Activated T-helper 1 cell treated with anti-CD3 and anti-CD28 coated beads, Interleukin-12 subunit alpha, Interleukin-12 subunit beta, Interleukin-2, Interleukin-4 antibody, amounts not matched to agents 30 ng/mL and 10 ng/mL and 1 ng/mL, durations not matched to agents 14 hours and 24 hours and 36 hours (primary cell): ENCODE measurements at places on chromosomes 4 and X. TPM values are rescaled to one million over a fixed set of nuclear protein-coding genes. Genes with fewer than 3 reads are reported as not detected.

GRCh38 chr4:30616942-30617646 is 103.1 kb upstream of the PCDH7 start:
- H3K36me3 ChIP-seq, result no peaks in the 10 kb centered on the region
- no peaks in the 10 kb centered on the region for H3K27me3 ChIP-seq
- H3K4me1 ChIP-seq, result no peaks in the 10 kb centered on the region

- no peak for DNase-seq
- peaks cover 48% of the 10 kb centered on the region for H3K4me1 ChIP-seq
- H3K4me3 ChIP-seq, result no peak overlapping the region
Observed at GRCh38 chr4:177396352-177396751, 45.9 kb downstream of the AGA start.

CC2D2A gene
- not detected in 2 replicates for total RNA-seq

DNA sequence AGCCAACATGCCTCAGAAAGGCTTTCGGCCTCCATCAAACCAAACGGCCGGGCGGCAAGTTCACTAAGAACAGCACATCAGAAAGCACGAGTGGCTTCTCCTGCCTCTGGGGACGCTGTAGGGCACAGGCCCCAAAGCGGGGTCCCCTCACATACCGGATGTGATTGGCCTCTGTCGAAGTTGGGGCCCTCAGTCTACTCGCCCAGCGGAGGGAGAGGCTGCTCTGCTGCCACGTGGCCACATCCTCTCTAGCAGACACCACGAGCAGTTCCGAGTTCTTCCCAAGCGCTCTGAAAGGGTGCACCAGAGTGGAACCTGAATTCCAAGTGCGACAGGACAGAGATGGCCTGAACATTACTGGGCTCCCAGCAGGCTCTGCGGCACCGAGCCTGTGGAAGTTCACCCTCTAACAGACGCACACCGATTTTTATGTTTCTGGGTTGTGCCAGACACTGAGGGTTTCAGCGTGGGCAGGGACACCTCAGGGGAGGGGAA is 21.1 kb downstream of the NOP14 start:
- H3K27me3 ChIP-seq, result no peaks in the 10 kb centered on the region
- H3K4me3 ChIP-seq, result no peak overlapping the region
- peaks cover 29% of the 10 kb centered on the region for H3K4me1 ChIP-seq
- DNase-seq, result no peak

DNA sequence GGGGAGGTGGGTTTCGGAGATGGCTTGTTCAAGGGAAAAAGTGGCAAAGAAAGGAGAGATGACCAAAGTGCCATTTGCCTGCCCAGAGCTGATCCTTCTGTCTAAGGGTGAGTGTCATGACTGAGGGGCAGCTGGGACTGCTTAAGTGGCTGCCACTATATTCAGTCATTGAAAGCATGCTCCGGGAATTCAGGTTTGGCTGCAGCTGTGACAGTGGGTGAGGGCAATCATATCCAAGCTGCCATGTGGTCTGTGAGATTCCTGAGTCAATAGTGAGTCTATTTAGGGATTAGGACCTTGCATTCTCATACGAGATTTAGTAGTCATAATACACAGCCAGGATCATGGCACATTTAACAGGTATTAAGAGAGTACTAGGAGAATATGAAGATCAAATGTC is 138.8 kb upstream of the BANK1 start:
- H3K36me3 ChIP-seq, result no peaks in the 10 kb centered on the region
- H3K4me1 ChIP-seq, result no peaks in the 10 kb centered on the region
- H3K27ac ChIP-seq, result no peak overlapping the region

DCLK2 gene
- total RNA-seq, result 0.08 TPM in 1 of 2 replicates, not detected in the other

GRCh38 chr4:13888112-13888511 is 260.6 kb upstream of the BOD1L1 start:
- no peak overlapping the region for H3K4me3 ChIP-seq
- H3K27ac ChIP-seq, result no peak overlapping the region
- H3K4me1 ChIP-seq, result peaks cover 7% of the 10 kb centered on the region
- no peaks in the 10 kb centered on the region for H3K27me3 ChIP-seq

- DNase-seq, result no peak
- no peaks in the 10 kb centered on the region for H3K4me1 ChIP-seq
- H3K27me3 ChIP-seq, result no peaks in the 10 kb centered on the region
- H3K27ac ChIP-seq, result no peak overlapping the region
- H3K4me3 ChIP-seq, result no peak overlapping the region
Observed at GRCh38 chr4:8912089-8912455, 40.4 kb upstream of the HMX1 start.

DNA sequence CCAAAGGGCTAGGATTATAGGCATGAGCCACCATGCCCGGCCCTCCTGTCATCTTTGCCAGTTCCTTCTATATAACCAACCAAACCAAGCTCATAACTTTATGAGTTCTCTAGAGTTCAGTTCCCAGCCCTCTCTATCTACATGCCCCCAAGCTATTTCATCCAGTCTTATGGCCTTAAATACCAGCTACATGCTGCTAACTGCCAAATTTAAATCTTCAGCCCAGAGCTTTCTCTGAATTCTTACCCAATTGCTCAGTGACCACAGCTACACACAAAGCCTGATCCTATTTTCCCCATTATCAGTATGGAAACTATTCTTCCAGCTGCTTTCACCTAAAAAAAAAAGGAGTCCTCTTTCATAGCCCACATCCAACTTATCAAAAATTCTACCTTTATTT is 23.1 kb downstream of the TMEM184C start:
- no peak overlapping the region for H3K4me3 ChIP-seq
- no peaks in the 10 kb centered on the region for H3K27me3 ChIP-seq
- H3K36me3 ChIP-seq, result peaks cover 47% of the 10 kb centered on the region
- no peak overlapping the region for H3K27ac ChIP-seq
- DNase-seq, result no peak

DNA sequence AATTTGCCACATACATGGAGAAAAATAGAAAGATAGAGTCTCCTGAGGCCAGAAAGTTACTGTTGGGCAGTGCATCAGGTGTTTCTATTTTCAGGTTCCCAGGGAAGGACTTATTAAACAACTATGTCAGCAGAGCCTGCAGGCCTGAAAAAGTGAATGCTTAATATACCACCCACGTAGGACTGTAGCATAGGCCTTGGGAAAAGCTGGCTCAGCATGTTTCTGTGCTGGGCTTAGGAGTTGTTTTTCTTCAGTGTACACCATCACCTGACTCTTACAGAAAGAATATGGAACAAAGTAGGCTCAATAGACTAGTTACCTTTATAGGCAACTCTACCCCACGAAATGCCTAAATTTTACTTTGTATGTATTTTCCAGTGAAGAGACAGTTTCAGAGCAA is 1385.9 kb downstream of the FAM133A start:
- no peaks in the 10 kb centered on the region for H3K36me3 ChIP-seq
- no peaks in the 10 kb centered on the region for H3K4me1 ChIP-seq
- no peak for DNase-seq
- H3K27me3 ChIP-seq, result no peaks in the 10 kb centered on the region
- H3K4me3 ChIP-seq, result no peak overlapping the region

- no peaks in the 10 kb centered on the region for H3K27me3 ChIP-seq
- H3K27ac ChIP-seq, result no peak overlapping the region
- peaks cover 30% of the 10 kb centered on the region for H3K36me3 ChIP-seq
- no peak for DNase-seq
Observed at GRCh38 chr4:88062843-88063242, 55.4 kb downstream of the PKD2 start.

GYPB gene
- not detected in 2 replicates for total RNA-seq

DNA sequence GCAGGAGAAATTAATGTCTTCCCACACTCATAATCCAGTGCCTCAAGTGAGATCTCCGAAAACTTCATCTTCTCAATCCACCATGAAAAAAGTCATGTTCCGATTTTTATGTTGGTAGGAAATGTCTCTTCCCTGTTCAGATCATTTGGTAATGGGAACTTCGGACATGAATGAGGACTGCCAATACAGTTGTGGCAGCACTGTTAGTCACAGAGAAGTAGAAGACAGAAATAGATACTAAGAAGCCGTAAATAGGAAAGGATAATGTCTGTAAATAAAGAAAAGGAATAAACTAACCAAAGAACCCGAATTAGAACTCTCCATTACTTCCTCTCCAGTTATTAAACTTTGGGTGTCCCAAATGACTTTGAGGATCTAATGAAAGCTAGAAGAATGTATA is 69.6 kb downstream of the DDX60L start:
- no peak for DNase-seq

DNA sequence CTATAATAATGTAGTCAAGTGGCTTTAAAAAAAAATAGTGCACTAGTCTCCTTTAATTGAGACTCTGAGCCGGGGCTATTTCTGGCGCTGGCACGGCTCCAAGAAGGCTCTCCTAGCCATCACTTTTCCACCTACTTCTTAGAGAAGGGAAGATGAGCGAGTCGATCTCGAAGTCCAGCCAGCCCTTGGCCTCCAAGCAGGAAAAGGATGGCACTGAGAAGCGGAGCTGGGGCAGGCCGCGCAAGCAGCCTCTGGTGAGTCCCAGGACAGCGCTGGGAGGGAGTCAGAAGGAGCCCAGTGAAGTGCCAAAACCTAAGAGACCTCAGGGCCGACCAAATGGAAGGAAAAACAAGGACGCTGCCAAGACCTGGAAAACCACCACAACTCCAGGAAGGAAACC is 531.9 kb downstream of the MAGEB5 start:
- no peak overlapping the region for H3K27ac ChIP-seq
- H3K4me1 ChIP-seq, result no peaks in the 10 kb centered on the region
- no peak overlapping the region for H3K4me3 ChIP-seq
- no peaks in the 10 kb centered on the region for H3K27me3 ChIP-seq

GRCh38 chr4:35548921-35549320 is 695.4 kb downstream of the ARAP2 start:
- no peaks in the 10 kb centered on the region for H3K27me3 ChIP-seq
- H3K27ac ChIP-seq, result no peak overlapping the region
- no peaks in the 10 kb centered on the region for H3K36me3 ChIP-seq
- no peak for DNase-seq

DNA sequence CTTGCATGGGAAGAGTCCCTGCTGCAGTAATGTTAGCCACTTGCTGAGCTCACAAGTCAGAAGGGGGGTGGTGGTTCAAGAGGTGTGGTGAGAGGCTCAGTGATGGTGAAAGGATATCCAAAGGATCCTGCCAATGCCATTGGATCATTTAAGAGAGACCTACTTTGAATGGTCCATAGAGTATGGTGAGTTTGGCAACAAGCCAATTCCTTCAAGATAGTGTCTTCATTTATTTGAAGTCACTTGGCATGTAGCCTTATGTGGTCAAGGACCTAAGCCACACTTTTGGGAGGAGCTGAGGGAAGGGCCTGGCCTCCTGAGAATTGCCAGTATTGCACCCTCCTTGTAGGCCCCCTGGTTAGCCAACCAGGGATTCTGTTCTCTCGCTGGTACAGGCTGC is 87.9 kb downstream of the TSPAN7 start:
- no peak overlapping the region for H3K27ac ChIP-seq
- no peaks in the 10 kb centered on the region for H3K36me3 ChIP-seq
- peaks cover 5% of the 10 kb centered on the region for H3K4me1 ChIP-seq
- DNase-seq, result no peak
- H3K4me3 ChIP-seq, result no peak overlapping the region
- peaks cover 4% of the 10 kb centered on the region for H3K27me3 ChIP-seq

DNA sequence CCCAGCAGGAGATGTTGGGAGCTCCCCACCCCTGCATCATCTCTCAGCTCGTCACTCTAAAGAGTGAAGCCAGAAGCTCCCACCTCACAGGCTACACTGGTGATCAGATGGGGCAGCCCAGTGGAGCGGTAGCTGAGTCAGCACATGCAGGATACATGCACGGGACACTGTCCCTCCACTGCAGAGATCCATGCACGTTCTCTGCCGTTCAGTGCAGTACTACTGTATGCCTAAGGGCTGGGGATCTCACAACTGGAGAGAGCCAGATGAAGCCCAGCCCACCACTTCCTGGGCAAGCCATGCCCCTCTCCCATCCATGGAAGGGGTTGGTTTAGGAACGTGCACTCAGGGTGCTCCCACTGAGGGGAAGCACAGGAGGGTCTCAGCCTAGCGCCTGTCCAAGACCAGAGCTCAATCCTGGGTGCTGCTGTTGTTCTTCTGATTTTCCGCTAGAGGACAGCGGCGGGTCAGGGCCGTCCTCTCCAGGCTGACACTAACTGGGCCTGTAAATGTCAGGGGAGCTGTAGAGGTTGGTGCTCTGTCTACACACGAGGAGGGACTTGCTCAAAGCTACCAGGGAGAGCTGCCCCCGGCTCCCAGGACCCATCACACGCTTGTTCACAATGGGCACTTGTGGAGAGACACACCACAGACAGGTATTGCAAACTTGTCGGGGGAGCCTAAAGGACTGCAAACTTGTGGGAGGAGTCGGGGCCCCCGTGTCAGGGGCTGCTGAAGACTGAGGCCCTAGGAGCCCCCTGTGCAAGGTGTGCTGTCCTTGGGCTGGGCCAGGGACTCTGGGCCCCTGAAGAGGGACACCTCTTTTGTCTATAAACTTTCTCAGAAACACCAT is 18.2 kb upstream of the ABLIM2 start:
- H3K36me3 ChIP-seq, result no peaks in the 10 kb centered on the region
- H3K27me3 ChIP-seq, result peaks cover 1% of the 10 kb centered on the region
- H3K27ac ChIP-seq, result no peak overlapping the region
- no peaks in the 10 kb centered on the region for H3K4me1 ChIP-seq

DNA sequence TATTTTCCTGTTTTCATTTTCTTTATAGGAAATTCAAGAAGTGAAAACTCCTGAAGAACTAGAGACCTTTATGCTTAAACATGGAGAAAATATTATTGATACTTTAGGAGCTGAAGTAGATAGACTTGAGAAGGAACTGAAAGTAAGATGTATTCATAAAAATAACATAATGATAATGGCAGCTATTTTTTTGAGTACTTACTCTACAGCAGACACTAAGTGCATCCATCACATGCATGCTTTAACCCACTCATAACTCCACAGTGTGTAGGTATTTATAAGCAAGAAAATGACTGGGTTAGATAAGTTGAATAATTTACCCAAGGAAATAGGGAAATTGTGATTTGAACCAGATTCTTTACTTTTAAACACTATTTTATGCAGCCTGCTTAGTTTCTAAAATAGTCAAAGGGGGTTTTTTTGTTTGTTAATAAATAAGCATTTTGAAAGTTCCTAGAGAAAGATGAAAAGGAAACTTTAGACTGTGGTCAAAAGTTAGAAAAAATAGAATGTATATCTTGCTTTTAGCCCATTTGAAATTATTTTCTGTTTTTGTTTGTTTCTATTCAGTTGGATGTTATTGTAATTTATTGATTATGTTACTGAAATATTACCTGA is 74.2 kb downstream of the BEND4 start:
- H3K27ac ChIP-seq, result no peak overlapping the region
- no peaks in the 10 kb centered on the region for H3K4me1 ChIP-seq
- H3K27me3 ChIP-seq, result no peaks in the 10 kb centered on the region
- H3K4me3 ChIP-seq, result no peak overlapping the region
- no peak for DNase-seq
- H3K36me3 ChIP-seq, result peaks cover 9% of the 10 kb centered on the region

DNA sequence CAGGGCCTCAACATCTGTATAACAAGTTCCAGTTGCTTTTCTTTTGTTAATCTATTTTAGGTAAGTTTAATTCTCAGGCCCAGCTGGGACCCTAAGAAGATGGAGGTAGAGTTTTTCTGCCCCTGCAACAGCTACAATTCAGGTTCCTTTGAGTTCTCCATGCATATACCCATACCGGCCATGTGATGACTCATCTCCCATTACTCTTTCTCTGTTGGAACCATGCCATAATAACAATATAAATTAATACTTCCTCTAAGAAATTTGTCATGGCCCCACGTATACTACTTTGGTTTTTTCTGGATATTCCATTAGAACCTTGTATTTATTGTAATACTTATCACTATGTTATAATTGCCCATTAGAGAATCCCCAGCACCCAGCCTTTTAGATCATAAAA is 1.3 kb upstream of the INTU start:
- H3K4me1 ChIP-seq, result peaks cover 12% of the 10 kb centered on the region
- H3K27ac ChIP-seq, result no peak overlapping the region
- no peak for DNase-seq

PRDM5 gene
- not detected in 2 replicates for total RNA-seq

AGTR2 gene
- total RNA-seq, result not detected in 2 replicates

- no peak overlapping the region for H3K27ac ChIP-seq
- no peaks in the 10 kb centered on the region for H3K4me1 ChIP-seq
- H3K27me3 ChIP-seq, result peaks cover 5% of the 10 kb centered on the region
- DNase-seq, result no peak
- H3K36me3 ChIP-seq, result no peaks in the 10 kb centered on the region
- H3K4me3 ChIP-seq, result no peak overlapping the region
Observed at GRCh38 chr4:102494603-102495002, 6.6 kb upstream of the NFKB1 start.
